Suprapubic skin (tissue), 4 donors: ENCODE measurements at places on chromosomes 11 and 22. TPM values are rescaled to one million over a fixed set of nuclear protein-coding genes. Genes with fewer than 3 reads are reported as not detected.

GRCh38 chr22:41687901-41688364 is 734 bp downstream of the SNU13 start:
- no peak for DNase-seq

MMP27 gene
- not detected for total RNA-seq

- DNase-seq = no peak
Measured at GRCh38 chr11:45723397-45723796, 58.0 kb upstream of the CHST1 start.

DGCR2 gene
- total RNA-seq = 115 TPM

GRCh38 chr11:45736424-45736823 is 68.5 kb upstream of the SLC35C1 start:
- no peak for DNase-seq

TPBGL gene
- total RNA-seq = 0.40 TPM

TBC1D22A gene
- 30.3 TPM for total RNA-seq

SBF2 gene
- 47.7 TPM for total RNA-seq

DNA sequence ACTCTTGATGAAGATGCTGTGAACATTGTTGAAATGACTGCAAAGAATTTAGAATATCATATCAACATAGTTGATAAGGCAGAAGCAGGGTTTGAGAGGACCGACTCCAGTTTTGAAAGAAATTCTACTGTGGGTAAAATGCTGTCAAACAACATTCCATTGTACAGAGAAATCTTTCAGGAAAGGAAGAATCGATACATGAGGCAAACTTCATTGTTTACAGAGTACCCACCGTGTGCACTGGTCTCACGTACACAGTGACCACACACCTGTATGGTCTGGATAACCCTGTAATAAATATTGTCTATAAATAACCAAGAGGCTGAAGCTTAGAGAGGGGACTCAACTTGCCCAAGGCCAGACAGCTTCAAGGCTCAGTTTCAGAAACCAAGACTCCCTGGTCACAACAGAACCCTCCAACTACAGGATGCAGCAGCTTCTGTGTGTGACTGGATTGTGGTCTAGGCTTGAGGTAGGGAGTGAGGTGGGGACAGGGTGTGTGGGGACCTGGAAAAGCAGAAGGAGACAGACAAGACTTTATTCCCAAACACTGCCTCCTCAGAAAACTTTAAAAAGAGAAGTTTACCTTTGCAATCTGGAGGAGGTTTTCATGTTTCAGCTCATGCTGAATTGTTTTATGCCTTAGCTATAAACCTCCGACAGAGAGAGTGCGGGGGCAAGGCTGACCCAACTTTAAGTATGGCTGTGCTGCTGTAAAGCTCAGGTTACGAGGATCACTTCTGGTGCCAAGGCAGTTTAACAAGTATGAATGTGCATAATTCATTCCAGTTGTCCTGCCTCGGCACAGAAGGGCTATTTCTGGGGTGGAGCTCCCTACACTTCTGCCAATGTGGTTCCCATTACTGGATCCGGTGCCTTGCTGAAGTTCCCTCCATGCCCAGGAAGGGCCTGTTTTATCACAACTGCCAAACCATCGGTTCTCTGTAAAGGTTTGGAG is 372.6 kb upstream of the NARS2 start:
- DNase-seq = no peak

NLRP14 gene
- total RNA-seq = not detected

DNA sequence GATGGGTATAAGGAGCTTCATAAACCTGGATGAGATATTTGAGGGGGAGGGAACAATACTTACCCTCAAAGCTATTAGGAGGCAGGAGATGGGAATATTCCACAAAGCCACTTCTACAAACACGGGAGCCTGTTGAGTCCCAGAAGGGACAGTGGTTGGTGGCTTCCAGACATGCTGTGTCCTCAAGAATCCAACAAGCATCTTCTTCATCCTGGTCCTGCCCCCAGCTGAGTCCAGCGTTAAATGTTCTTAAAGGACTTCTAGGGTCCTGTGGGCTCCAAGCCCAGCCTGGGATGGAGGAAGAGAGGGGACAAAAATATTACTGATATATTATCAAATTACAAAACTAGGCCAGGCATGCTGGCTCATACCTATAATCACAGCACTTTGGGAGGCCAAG is 2.3 kb downstream of the CSKMT start:
- no peak for DNase-seq

GRCh38 chr11:44219830-44220796 is 89.8 kb downstream of the ALX4 start:
- no peak for DNase-seq

HBG2 gene
- total RNA-seq = not detected

DNA sequence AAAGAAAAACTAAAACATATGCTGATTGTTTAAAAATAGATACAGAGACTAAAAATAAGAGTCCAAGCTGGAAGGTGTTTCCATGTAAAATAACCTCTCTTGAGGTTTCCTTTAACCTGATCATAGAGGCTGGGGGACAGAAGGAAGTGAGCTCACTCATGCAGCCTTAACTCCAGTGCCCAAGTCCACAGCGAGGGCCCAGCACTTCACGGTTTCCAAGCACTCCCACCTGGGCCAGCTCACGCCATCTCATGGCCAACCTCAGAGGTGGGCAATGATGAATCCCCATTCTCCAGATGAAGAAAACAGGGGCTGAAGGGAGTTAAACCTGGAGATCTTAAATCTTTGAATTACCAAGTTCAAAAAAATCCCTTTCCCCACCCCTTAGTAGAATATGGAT is 14.9 kb upstream of the TFIP11 start:
- no peak for DNase-seq

ACRV1 gene
- total RNA-seq = not detected

SLC29A2 gene
- 2.2 TPM for total RNA-seq

- DNase-seq = no peak
Measured at GRCh38 chr11:75639762-75640181, 29.1 kb downstream of the MAP6 start.

DNA sequence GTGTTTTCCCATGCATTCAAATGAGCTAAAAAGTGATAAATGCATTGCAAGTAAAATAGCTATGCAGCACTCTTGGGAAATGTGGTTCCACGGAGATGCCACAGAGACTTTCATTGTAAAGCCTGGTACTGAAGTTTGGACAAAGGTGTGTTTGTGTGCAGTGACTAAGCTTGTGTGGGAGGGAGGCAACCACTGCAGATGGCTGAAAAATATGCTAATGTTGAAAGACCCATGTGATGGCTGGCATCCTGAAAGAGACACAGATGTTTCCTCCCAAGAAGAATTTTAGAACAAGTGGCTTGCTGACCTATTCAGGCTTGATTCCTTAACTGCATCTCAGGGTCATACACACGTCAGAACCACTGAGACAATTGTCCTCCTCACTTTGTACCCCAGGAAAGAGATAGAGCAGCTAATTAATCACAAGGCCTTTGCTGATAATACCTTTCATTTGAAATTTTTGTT is 73.8 kb downstream of the FAM76B start:
- no peak for DNase-seq

- DNase-seq = no peak
Measured at GRCh38 chr11:70568814-70569617, 170.7 kb downstream of the CTTN start.

AIFM3 gene
- 0.72 TPM for total RNA-seq

UPK3A gene
- total RNA-seq = not detected

KRTAP5-7 gene
- 1.0 TPM for total RNA-seq

- no peak for DNase-seq
Measured at GRCh38 chr22:41382610-41383009, 868 bp downstream of the TEF start.

- no peak for DNase-seq
Measured at GRCh38 chr11:14764579-14765527, 121.2 kb downstream of the PDE3B start.

HEPHL1 gene
- 15.2 TPM for total RNA-seq

GRIA4 gene
- 1.9 TPM for total RNA-seq
